ENCODE measurements at places on chromosomes 13 and 19.

DNA sequence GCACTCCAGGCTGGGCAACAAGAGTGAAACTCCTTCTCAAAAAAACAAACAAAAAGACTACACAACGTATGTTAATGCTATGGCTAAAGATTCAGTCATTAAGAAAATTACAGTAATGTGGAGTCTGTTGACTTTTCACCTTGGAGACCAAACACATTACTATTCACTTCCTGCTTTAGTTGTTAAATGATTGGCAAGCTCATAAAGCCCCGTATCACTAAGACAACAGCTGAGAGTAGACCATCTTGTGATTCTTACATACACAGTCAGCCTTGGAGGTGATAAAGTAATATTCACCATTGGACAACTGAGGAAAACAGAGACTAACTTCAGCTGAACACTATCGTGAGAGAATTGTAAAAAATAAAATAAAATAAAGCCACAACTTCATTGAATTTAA is 86.5 kb downstream of the KCTD12 start:
- no peaks in the 10 kb centered on the region for H3K36me3 ChIP-seq
- no peaks in the 10 kb centered on the region for H3K4me1 ChIP-seq
- H3K27me3 ChIP-seq: no peaks in the 10 kb centered on the region
- no peak overlapping the region for H3K4me3 ChIP-seq

GRCh38 chr13:73738626-73739025 is 395.6 kb downstream of the KLF12 start:
- H3K4me1 ChIP-seq: peaks cover 33% of the 10 kb centered on the region
- peaks cover 10% of the 10 kb centered on the region for H3K36me3 ChIP-seq
- no peak overlapping the region for H3K4me3 ChIP-seq
- DNase-seq: no peak
- no peaks in the 10 kb centered on the region for H3K27me3 ChIP-seq

DNA sequence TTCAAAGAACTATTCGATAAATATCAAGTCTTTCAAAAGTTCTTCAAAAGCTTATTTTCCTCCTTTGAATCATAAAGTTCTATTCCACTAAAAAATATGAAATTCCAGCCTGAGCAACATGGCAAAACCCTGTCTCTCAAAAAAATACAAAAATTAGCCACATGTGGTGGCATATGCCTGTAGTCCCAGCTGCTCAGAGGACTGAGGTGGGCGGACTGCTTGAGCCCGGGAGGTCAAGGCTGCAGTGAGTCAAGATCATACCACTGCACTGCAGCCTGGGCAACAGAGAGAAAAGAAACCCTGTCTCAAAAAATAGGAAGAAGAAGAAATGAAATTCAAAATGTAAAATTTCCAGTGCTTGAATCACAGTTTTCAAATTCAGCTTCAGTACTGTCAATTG is 24.6 kb downstream of the CAB39L start:
- H3K27me3 ChIP-seq: peaks cover 9% of the 10 kb centered on the region
- no peak overlapping the region for H3K4me3 ChIP-seq
- no peaks in the 10 kb centered on the region for H3K36me3 ChIP-seq
- H3K27ac ChIP-seq: no peak overlapping the region
- H3K4me1 ChIP-seq: no peaks in the 10 kb centered on the region
- no peak for DNase-seq

GRCh38 chr13:59885076-59885475 is 278.7 kb downstream of the DIAPH3 start:
- H3K4me1 ChIP-seq: no peaks in the 10 kb centered on the region
- no peak overlapping the region for H3K27ac ChIP-seq
- no peak for DNase-seq
- no peaks in the 10 kb centered on the region for H3K36me3 ChIP-seq
- H3K4me3 ChIP-seq: no peak overlapping the region
- no peaks in the 10 kb centered on the region for H3K27me3 ChIP-seq

GRCh38 chr13:72853000-72853399 is 71.1 kb downstream of the PIBF1 start:
- no peak overlapping the region for H3K4me3 ChIP-seq
- no peaks in the 10 kb centered on the region for H3K27me3 ChIP-seq
- no peak overlapping the region for H3K27ac ChIP-seq
- H3K36me3 ChIP-seq: peaks cover 17% of the 10 kb centered on the region
- H3K4me1 ChIP-seq: no peaks in the 10 kb centered on the region

GRCh38 chr19:45691516-45692186 is at the start of gene SNRPD2:
SNRPD2 (minus strand) TSS chr19:45691953; CDS start chr19:45691888, 65 bp downstream.
- H3K27ac ChIP-seq: peak within 1 kb of the TSS; percentile 92
- peaks cover 26% of the 10 kb centered on the region for H3K4me1 ChIP-seq
- H3K4me3 ChIP-seq: peak within 1 kb of the TSS; percentile 93
- H3K27me3 ChIP-seq: no peaks in the 10 kb centered on the region
- peaks cover 26% of the 10 kb centered on the region for H3K36me3 ChIP-seq

GRCh38 chr19:1045247-1045603 is 5.3 kb downstream of the ABCA7 start:
- H3K4me1 ChIP-seq: peaks cover 24% of the 10 kb centered on the region
- DNase-seq: peak; percentile 76
- H3K36me3 ChIP-seq: peaks cover 25% of the 10 kb centered on the region
- no peak overlapping the region for H3K4me3 ChIP-seq
- H3K27me3 ChIP-seq: no peaks in the 10 kb centered on the region

GRCh38 chr13:74128156-74128767 is 5.9 kb downstream of the KLF12 start:
- no peak for DNase-seq
- H3K4me3 ChIP-seq: no peak overlapping the region
- H3K27me3 ChIP-seq: no peaks in the 10 kb centered on the region
- H3K4me1 ChIP-seq: peaks cover 52% of the 10 kb centered on the region

DNA sequence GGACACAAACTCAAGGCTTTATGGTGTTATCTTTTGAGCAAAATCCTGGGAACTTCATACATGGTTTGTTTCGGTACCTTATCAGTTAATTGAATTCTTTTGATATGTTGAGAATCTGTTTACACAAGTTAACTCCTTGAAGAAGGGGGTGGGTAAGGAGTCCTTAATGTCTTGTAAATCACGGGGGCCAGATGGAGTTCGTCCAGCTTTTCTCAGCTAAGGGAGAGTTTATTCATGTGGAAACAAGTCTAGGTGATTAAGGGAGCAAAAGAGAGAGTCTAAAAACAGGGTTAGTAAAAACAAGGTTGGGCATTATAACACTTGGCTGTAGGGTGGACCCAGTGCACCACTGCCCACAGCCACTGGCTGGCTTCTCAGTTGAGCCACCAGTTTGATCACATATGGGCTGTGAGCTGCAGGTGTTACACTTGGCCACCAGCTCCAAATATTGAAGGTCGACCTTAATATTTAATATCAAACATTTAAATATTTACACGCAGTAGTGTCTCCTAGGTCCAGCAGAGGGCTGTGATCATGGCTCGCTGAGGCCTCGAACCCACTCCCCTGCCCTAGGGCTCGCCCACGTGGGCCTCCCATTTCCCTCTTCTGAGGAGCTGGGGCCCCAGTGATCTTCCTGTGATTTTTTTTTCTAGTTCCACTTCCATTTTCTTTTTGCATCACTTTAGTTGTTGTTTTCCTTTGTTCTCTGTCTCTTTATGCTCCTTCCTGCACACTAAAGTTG is 21.0 kb upstream of the ZNF43 start:
- no peak overlapping the region for H3K4me3 ChIP-seq
- peaks cover 9% of the 10 kb centered on the region for H3K36me3 ChIP-seq
- H3K27ac ChIP-seq: no peak overlapping the region
- DNase-seq: no peak

- no peak for DNase-seq
- no peak overlapping the region for H3K27ac ChIP-seq
- H3K4me3 ChIP-seq: no peak overlapping the region
- H3K36me3 ChIP-seq: peaks cover 15% of the 10 kb centered on the region
- peaks cover 8% of the 10 kb centered on the region for H3K4me1 ChIP-seq
Measured at GRCh38 chr19:18897094-18898029, 1.4 kb upstream of the CERS1 start.

- peaks cover 11% of the 10 kb centered on the region for H3K4me1 ChIP-seq
- DNase-seq: peak; percentile 62
- H3K27ac ChIP-seq: no peak within 1 kb of the TSS
Measured at GRCh38 chr13:28100150-28101121, at the start of gene FLT3. FLT3 (minus strand) TSS chr13:28100576; CDS start chr13:28100510, 66 bp downstream.

DNA sequence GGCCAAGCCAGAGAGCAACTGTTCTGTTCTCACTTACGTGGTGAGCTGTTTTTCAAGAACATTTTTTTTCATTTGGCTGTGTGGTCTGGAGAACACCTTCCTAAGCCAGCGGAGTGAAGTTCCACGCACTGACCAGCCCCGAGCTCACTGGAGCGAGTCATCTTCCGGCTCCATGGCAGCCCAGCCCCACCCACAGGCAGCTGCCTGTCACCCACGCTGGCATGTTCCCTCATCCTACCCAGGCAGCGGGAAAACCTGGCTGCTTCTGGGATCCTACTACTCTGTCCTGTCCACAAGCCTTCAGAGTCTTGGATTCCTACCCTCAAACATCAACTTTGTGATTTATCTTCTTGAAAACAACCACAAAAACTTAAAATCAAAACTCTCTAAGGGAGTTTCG is 76.2 kb downstream of the GGACT start:
- H3K36me3 ChIP-seq: no peaks in the 10 kb centered on the region
- no peak for DNase-seq
- no peaks in the 10 kb centered on the region for H3K27me3 ChIP-seq
- no peak overlapping the region for H3K27ac ChIP-seq
- H3K4me1 ChIP-seq: peaks cover 8% of the 10 kb centered on the region
- no peak overlapping the region for H3K4me3 ChIP-seq

DNA sequence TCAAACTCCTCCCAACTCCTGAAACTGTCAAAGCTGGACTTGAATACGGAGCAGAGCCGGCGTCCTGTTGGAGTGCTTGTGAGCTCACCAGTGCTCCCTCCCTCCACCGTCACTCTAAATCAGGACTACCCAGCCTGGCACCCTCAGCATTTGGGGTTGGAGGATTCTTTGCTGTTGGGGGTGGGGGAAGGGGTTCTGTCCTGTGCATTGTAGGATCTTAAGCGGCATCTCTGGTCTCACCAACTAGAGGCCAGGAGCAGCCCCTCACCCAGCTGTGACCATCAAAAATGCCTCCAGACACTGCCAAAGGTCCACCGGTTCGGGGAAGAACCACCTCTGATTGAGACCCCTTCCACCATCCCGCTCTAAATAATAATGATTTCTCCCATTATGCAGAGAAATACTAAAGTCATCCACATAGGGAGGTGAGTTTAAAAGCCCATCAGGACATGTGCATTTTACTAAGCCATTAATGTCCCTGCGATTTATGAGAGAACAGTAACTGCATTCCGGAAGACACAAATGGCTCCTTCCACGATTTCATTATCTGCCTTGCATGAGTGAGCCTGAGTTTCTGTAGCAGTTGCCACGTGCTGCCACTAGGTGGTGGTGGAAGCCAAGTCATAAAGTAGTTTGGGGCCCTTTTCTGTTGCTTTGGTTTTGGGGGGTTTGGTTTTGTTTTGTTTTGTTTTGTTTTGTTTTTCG is 16.1 kb upstream of the USP29 start:
- no peaks in the 10 kb centered on the region for H3K27me3 ChIP-seq
- peak; percentile 65 for DNase-seq
- H3K4me3 ChIP-seq: peak overlapping the region; percentile 10
- H3K36me3 ChIP-seq: peaks cover 3% of the 10 kb centered on the region
- H3K27ac ChIP-seq: no peak overlapping the region
- H3K4me1 ChIP-seq: peaks cover 6% of the 10 kb centered on the region

- peaks cover 2% of the 10 kb centered on the region for H3K36me3 ChIP-seq
- H3K4me1 ChIP-seq: peaks cover 9% of the 10 kb centered on the region
- peaks cover 40% of the 10 kb centered on the region for H3K27me3 ChIP-seq
- H3K27ac ChIP-seq: no peak overlapping the region
Measured at GRCh38 chr19:55498246-55498840, 10.1 kb downstream of the SSC5D start.

GRCh38 chr13:73536865-73537264 is 478.1 kb downstream of the KLF5 start:
- DNase-seq: no peak
- H3K4me1 ChIP-seq: no peaks in the 10 kb centered on the region
- no peaks in the 10 kb centered on the region for H3K36me3 ChIP-seq
- no peak overlapping the region for H3K4me3 ChIP-seq
- no peak overlapping the region for H3K27ac ChIP-seq

DNA sequence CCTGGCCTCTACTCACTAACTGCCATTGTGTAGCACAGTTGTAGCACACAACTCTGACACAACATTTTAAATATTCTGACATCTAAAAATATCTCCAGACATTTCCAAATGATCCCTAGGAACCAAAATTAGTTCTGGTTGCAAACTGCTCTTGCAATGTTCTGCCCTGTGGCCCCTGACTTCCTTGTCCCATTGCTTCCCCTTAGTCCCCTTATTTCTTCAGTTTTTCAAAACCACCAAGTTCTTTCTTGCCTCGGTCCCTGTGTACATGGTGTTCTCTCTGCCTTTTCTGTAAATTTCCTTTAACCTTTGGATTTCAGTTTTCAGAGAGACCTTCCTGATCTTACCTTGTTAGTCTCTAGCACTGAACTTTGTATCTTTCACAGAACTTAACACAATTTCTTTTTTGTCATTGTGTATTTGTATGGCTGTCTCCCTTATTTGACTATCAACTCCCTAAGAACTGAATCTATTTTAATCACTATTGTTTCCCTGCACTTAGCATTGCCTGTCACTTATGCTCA is 87.6 kb upstream of the MLNR start:
- no peak for DNase-seq
- peaks cover 48% of the 10 kb centered on the region for H3K36me3 ChIP-seq
- H3K4me1 ChIP-seq: peaks cover 2% of the 10 kb centered on the region
- no peaks in the 10 kb centered on the region for H3K27me3 ChIP-seq

DNA sequence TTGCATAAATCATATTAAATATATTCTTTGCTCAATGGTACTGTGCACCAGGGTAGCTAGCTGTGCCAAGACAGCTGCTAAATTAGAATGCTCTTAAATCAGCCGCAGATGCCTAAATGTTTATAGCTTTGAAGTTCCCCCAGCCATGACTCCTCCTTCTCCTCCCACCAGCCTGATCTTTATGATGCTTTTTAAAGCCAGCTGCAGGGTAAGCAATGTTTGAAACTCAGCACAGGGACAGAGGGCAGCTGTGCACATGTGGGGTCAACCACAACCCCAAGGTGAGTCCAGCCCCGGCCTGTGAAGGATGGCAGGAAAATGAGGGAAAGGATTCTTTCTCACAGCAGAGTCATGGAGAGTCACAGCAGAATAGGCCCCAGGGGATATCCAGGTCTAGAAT is 635.7 kb downstream of the UQCRFS1 start:
- H3K27me3 ChIP-seq: no peaks in the 10 kb centered on the region
- no peak for DNase-seq
- H3K4me1 ChIP-seq: no peaks in the 10 kb centered on the region
- no peak overlapping the region for H3K4me3 ChIP-seq
- H3K36me3 ChIP-seq: no peaks in the 10 kb centered on the region

GRCh38 chr13:45870232-45870631 is 18.7 kb upstream of the SIAH3 start:
- no peak overlapping the region for H3K4me3 ChIP-seq
- no peak for DNase-seq
- H3K36me3 ChIP-seq: no peaks in the 10 kb centered on the region

DNA sequence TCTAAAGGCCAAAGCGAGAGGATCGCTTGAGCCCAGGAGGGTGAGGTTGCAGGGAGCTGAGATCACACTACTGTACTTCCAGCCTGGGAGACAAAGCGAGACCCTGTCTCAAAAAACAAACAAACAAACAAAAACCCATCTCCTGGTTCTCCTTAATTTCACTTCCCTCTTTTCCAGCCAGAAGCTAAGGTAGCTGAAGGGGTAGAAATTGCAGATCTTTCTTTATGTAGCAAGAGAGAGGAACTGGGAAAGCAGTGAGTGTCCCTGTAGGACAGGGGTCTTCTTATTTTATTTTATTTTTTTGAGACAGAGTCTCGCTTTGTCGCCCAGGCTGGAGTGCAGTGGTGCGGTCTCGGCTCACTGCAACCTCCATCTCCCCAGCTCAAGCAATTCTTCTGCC is 4.5 kb upstream of the TSPAN16 start:
- H3K27me3 ChIP-seq: peaks cover 92% of the 10 kb centered on the region
- no peak overlapping the region for H3K27ac ChIP-seq
- H3K36me3 ChIP-seq: no peaks in the 10 kb centered on the region
- H3K4me1 ChIP-seq: peaks cover 10% of the 10 kb centered on the region
